ENCODE measurements at places on chromosomes 7 and 10. TPM values are rescaled to one million over a fixed set of nuclear protein-coding genes. Genes with fewer than 3 reads are reported as not detected.

GRCh38 chr10:132616996-132617736 lies 79.6 kb downstream of the INPP5A start:
- no peak for DNase-seq

GRCh38 chr7:36730046-36730445 lies 5.8 kb upstream of the AOAH start:
- no peak for DNase-seq

DNA sequence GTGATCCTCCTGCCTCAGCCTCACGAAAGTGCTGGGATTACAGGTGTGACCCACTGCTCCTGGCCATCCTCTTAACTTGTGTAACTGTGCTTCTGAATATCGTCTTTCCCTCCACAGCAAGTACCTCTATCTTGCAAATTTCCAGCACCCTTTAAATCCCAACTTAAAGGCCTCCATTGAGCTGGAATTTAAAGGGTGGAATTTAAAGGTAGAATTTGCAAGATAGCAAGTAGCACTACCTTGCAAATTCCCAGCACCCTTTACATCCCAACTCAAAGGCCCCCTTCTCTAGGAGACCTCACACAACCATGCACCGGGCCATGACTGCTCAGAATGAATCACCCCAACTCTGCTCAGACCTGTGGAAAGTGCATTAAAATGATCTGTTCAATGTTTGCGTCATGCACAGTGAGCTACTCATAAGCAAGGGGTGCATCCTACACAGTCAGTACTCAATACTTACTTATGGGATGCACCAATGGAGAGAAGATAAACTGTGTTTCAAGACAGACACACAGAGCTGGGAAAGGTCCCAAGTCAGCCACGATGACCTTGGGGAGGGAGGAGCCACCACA lies 17.8 kb upstream of the SDK1 start:
- no peak for DNase-seq

DNA sequence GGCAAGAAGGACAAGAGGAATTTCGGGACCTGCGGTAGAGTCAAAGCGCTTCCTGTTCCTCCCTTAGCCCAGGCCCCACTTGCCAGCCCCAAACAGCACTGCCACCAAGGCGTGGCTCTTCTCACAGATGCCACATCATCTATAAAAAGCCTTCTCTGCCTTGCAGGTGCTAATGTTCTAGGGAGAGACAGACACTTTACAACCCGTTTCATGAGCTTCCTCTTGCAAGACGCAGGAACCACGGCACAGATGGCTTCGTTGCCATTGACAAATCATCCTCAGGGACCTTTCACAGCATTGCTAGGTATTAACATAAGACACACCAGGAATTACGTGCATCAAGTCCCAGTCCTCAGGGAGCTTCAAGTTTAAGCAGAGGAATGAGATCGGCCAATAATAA lies 180.9 kb downstream of the JCAD start:
- DNase-seq: no peak

BPGM gene
- 42.8 TPM for total RNA-seq

DLD gene
- 54.4 TPM for total RNA-seq

Measured in epithelial cell of proximal tubule (primary cell).